ENCODE measurements at places on chromosomes 1 and 21.

DNA sequence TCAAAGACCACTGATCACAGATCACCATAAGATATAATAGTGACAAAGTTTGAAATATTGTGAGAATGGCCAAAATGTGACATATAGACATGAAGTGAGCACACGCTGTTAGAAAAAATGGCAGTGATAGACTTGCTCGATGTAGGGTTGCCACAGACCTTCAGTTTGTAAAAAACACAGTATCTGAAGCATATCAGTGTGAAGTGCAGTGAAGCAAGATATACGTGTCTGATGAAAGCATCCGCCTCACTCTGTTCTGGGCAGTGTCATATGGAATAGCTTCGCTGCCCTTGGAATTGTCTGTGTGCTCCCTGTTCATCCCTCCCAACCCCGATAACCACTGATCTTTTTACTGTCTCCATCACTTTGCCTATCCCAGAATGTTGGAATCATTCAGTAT, 50.7 kb downstream of the GALNT2 start:
- no peak for DNase-seq

- DNase-seq: no peak
Observed at GRCh38 chr1:230064283-230064682, 2.8 kb upstream of the GALNT2 start.

DNA sequence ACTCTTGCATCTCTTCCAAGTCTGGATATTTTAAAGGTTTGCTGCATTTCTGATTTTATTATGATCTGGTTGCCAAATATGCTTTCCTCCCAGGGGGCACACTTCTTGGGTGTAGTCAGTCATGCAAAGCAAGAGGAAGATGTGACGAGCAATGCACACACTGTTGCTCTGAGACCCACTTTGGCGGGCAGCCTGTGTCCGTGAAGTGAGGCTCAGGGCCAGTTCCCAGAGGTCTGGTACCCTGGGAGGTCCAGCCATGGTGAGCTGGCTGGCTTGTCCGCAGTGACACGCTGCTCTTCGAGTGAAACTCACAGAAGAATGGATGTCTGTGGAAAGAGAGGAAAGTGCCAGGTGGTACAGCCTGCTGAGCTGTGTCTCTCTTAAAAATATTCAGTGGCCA, 52.8 kb upstream of the EDN2 start:
- no peak for DNase-seq

- no peak for DNase-seq
Observed at GRCh38 chr1:154500533-154500932, 1.5 kb upstream of the TDRD10 start.

GRCh38 chr1:14724246-14724645, 125.8 kb downstream of the KAZN start:
- DNase-seq: no peak

DNA sequence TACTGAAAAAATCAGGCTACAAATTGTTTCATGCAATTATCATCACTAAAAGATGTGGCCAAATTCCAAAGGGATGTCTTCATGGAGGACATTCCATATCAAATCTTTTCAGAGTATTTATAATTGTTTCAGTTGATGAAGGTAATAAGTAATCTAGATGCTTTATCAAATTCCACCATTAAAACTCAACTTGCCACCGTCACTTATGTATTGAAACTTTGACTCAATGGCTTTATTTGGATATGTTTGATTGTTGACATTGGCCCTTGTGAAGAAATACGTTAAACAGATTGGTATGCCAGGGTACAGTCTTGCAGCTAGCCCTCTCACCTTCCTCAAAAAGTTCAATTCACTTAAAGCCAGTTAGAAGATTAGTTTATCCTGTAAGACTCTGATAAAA, 32.2 kb upstream of the PALMD start:
- DNase-seq: no peak

DNA sequence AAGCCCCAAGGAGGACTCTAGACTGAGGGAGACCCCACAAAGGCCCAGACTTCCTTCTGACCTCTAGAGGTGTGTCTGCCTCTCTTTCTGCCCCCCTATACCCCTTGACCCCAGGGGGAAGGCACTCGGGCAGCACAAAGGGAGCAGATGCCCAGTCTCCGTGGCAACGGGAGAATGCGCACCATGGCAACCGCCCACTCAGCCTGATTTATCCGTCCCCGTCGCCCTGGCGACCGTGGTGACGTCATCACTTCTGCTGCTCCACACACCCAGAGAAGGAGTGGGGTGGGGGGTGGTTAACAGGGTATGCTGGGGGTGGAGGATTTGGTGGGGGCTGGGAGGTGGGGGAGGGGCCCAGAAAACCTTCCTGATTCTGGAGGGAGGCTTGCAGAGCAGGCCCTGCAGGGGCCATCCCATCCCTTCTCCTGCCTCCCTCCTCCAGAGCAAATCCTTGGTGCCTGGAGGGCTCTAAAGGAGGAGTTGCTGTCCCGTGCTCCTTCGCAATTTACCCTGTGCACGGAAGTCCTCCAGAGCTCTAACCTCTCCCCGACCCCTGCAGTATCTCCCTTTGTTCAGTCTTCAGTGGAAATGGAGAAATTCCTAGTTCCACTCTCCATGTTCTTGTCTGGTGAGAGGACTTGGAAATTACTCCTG, 6.3 kb downstream of the CELF3 start:
- DNase-seq: no peak

DNA sequence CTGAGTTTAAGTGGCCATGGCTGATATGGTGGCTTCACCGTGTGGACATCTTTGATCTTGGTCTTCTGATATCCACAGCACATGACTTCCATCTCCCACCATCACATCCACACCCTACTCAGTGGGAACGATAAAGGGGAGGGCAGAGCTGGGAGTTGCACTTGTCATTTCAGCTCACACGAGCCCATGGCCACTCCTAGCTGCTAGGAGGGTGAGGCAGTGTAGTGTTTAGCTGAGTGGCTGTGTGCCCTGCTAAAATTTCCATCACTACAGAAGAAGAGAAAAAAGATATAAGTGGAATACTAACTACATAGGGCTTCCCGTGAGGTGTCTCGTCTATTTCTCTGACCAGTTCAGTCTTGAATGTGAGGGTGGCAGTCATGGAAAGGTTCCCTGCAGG, 123.3 kb upstream of the EDN2 start:
- DNase-seq: no peak

- no peak for DNase-seq
Observed at GRCh38 chr1:26811708-26812107, 14.8 kb upstream of the ZDHHC18 start.

GRCh38 chr21:44793592-44794374, 7.8 kb downstream of the UBE2G2 start:
- no peak for DNase-seq

- no peak for DNase-seq
Observed at GRCh38 chr1:107695341-107695740, 269.6 kb downstream of the VAV3 start.

DNA sequence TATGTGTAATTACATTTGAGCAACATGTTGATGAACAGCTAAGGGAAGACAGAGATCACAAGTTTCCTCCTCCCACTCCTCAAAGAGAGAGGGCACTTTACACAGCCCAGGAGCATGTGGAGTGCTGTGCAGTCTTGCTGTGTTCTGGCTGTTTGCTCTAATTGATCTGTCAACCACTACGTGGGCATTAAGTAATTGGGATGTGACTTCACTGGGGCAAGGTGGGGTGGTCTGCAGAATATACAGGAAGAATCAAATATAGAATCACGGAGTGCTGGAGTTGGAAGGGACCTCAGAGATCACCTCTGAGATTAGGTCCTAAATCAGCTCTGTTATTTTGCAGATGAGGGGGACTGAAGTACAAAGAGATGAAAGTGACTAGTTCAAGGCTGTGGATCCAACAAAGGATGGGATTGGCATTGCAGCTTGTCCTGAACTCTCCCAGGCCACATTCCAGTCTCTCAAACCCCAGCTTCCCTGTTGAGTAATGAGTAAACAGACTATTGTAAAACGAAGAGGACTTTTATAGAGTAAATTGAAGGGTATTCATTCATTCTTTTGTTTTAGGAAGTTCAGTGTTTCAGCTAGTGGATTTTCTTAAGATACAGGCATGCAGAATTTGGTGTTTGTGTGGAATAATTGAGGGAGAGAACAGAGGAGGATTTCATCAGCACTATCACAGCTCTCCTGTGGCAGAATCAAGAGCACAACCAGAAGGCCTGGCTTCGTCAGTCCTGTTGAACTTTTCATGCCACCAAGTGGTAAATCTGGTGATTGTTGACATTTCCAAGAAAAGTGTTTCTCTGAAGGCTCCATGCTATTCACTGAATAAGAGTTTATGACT, 22.4 kb downstream of the NOS1AP start:
- DNase-seq: no peak

GRCh38 chr21:26433386-26433785, 139.7 kb downstream of the CYYR1 start:
- no peak for DNase-seq
